Stimulated activated CD8-positive, alpha-beta memory T cell treated with anti-CD3 and anti-CD28 coated beads, Interleukin-7, amount 100 ng/mL, for 1 hour (primary cell): ENCODE measurements at places on chromosomes 12 and 14.

GRCh38 chr12:2260441-2260840 lies 207.7 kb downstream of the CACNA1C start:
- no peak for DNase-seq

DNA sequence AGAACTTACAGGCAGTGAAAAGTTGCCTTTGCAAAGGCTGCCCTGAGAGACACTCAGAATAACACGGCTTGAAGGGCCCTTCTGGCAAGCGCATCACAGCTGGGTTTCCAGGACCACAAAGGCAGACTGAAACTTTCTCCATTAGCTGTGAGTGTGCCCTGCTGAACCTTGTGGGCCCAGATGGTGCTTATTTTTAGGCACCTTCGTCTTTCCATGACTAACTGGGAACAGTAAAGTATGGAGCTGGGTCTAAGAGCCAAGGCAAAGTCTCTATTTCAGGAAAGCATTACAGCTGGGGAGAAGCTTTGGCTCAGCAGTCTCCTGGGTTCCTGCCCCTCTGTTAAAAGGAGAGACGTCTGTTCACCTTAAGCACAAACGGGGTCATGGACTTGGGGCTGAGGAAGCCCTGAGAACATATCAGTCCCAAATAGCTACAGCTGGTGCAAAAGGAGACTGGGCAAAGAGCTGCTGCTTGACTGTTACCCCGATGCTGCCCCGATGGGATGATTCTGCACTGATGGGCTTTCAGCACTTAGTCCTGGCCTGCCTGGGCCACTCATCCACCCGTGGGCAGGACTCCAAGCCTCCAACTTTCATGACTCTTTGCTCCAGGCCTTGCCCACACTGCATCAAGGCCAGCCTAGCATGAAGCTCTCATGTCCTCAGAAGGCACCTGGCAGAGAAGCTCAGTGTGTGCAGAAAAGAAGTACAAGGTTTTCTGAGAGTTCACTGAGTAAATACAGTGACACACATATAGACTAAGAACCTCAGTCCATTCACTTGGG lies 248.3 kb downstream of the PHLDA1 start:
- DNase-seq: no peak

GRCh38 chr12:127635838-127636237 lies 631.1 kb upstream of the TMEM132C start:
- DNase-seq: no peak

- DNase-seq: no peak
Measured at GRCh38 chr14:52706286-52706685, 714 bp upstream of the PSMC6 start.

DNA sequence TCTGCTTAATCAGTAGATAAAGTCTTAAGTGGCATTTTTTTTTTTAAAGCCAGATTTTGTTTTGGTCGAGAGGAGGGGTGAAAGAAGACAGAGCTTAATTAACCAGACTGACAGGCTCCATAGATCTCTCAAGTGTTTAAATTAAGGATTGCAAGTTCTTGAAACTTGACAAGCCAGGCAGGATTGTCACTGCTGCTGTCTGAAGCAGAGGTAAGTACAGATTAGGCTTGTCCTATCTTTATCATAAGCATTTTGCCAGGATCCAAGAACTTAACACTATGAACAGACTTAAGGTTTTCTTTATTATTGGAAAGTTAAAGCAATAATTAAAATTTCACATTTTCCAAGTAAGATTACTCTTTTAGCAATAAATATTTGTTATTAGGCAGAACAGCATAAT lies 179.6 kb upstream of the LMO3 start:
- DNase-seq: no peak

GRCh38 chr12:7113389-7113871 lies 4.4 kb upstream of the C1RL start:
- DNase-seq: no peak

DNA sequence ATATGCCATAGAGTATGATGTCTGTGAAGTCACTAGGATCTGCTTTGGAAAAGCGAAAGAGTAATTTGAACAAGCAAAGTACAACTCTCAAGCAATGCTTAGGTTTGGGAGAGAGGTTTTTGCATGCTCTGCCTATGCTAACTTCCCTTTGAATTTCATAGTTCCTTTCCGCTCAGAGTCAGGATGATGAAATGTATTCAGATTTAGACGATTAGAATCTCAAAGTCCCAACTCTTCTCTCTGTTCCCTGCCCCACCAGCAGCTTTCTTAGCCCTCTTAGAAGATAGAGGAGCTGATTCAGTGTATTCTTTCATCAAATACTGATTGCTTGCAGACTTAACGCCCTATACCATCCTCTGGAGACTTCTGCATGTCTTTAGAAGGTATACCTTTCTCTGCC lies 11.5 kb downstream of the RAB5B start:
- DNase-seq: no peak

GRCh38 chr14:102280376-102280962 lies 24.5 kb downstream of the MOK start:
- no peak for DNase-seq

GRCh38 chr12:10160617-10161385 lies 11.1 kb downstream of the OLR1 start:
- DNase-seq: no peak

DNA sequence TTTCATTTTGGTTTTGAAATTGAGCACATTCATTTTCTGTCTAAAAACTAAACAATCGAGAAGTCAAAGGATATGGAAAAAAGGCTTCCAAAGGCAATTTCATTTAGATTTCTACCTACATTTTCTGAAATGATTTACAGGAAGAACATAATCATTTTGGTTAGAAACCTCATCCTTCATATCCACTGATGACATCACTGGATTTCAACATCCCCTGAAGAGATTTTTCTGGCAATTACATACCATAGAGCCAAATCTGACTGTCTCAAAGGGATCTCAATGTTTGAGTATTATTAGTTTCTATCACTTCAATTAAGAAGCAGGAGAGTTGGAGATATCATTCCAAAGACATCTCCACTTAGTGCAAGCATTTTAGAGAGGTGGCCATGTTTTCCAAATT lies 137.8 kb downstream of the TTC7B start:
- DNase-seq: no peak

- DNase-seq: no peak
Measured at GRCh38 chr12:41699658-41700057, 445.0 kb downstream of the GXYLT1 start.

- DNase-seq: no peak
Measured at GRCh38 chr14:55508676-55509075, 68.3 kb upstream of the TBPL2 start.

DNA sequence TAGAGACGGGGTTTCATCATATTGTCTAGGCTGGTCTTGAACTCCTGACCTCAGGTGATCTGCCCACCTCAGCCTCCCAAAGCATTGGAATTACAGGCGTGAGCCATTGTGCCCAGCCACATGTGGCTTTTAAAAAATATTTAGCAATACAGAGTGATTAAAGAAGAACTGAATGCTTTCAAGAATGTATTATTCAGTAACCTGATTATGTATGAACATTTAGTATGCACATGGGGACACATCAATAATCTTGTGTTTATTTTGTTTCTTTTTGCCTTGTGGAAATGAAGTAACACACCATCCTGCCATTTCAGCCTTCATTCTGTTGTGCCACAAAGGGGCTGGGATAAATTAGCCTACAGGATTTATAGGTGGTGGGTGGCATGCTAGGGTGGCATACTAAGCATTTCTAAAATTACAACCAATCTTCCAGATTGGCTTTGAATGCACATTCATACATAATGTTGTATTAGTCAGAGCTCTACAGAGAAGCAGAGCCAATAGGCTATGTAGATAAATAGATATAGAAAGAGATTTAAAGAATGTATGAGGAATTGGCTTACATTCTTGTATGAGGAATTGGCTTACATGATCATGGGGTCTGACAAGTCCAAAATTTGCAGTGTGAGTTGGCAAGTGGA lies 25.5 kb upstream of the TXNRD1 start:
- no peak for DNase-seq

DNA sequence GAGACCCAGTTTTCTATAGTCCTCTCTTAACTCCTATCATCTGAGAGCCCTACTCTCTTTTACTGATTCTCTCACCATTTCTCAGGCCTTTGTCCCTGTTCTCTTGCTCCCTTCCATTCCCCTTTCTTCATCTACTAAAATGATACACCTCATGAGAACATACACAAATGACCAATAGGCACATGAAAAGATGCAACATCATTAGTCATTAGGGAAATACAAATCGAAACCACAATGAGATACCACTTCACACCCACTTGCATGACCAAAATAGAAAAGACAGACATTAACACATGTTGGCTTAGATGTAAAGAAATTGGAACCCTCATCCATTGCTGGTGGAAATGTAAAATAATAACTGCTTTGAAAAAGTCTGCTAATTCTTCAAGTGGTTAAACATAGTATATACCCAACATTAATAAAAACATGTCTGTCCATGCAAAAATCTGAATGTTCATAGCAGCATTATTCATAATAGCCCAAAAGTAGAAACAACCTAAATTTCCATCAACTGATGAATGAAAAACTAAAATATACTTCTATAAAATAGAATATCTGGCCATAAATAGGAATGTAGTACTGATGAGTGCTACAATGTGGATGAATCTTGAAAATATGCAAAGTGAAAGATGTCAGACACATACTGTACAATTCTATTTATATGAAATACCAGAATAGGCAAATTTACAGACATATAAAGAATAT lies 66.0 kb downstream of the DENND5B start:
- no peak for DNase-seq

DNA sequence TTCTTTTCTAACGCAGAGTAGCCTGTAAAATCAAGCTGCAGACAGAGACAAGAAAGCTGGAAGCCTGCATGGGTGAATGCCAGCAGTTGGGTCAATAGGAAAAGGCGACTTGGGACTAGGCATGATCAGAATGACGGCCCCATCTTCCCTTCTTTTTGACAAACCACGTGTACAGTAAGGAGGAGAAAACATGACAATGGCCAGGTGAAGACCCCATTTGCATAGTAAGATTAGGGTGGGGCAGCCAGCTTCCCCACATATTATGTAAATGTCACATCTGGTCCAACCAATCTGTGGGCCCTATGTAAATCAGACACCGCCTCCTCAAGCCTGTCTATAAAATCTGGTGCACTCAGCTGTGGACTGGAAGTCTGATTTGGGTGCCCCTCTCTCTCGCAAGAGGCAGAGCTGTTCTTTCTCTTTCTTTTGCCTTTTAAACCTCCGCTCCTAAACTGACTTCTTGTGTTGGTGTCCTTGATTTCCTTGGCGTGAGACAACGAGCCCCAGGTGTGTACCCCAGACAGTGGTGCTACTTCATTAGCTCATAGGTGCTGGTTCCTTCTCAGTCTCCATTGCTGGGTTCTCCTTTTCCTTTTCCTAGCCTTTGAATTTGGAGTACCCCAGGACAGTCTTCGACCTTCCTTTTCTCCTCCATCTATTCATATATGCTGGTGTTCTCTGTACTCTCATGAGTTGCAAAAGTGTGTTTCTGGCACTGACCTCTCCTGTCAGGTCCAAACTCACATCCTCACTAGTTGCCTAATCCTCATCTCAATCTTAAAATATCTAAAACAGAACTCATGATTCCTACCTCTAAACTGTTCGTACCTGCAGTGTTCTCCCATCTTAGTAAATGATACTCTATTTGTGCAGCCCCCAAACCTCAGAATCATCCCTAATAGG lies 9.4 kb upstream of the DHRS7 start:
- no peak for DNase-seq

- no peak for DNase-seq
Measured at GRCh38 chr14:58138031-58138713, 13.8 kb downstream of the ARMH4 start.

GRCh38 chr12:191541-191940 lies 22.4 kb downstream of the SLC6A12 start:
- no peak for DNase-seq

- no peak for DNase-seq
Measured at GRCh38 chr12:41277100-41277945, 89.2 kb downstream of the PDZRN4 start.

DNA sequence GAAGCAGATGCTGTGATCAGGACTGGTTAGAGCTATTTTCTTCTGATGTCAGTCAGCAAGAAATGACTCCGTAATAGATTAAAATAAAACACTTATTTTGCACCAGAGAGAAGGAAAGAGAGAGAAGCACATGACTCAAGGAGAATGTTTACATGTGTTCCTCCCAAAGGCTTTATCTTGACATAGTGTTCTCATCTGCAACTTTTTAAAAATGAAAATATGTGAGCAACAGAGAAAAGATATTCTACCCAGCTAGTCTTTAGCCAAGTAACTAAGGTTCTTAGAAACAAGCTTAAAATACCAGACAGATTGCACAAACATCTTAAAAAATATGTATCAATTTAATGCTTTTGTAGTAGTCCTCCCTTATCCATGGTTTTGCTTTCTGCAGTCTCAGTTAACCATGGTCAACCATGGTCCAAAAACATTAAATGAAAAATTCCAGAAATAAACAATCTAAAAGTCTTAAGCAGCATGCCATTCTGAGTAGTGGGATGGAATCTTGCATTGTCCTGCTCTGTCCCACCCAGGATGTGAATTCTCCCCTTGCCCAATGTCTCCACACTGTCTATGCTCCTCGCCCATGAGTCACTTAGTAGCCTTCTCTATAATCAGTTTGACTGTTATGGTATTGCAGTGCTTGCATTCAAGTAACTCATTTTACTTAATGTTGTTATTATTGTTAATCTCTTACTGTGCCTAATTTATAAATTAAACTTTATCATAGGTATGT lies 9.9 kb downstream of the SERPINA10 start:
- DNase-seq: no peak

- DNase-seq: no peak
Measured at GRCh38 chr14:60722107-60722356, 2.1 kb downstream of the SIX4 start.

GRCh38 chr12:46461907-46462640 lies 89.5 kb upstream of the SLC38A2 start:
- no peak for DNase-seq

GRCh38 chr12:129067491-129067890 lies 214.2 kb downstream of the GLT1D1 start:
- no peak for DNase-seq

GRCh38 chr12:88509347-88509746 lies 70.9 kb downstream of the KITLG start:
- DNase-seq: no peak

GRCh38 chr14:97655169-97655948 lies 858.2 kb downstream of the VRK1 start:
- DNase-seq: no peak

DNA sequence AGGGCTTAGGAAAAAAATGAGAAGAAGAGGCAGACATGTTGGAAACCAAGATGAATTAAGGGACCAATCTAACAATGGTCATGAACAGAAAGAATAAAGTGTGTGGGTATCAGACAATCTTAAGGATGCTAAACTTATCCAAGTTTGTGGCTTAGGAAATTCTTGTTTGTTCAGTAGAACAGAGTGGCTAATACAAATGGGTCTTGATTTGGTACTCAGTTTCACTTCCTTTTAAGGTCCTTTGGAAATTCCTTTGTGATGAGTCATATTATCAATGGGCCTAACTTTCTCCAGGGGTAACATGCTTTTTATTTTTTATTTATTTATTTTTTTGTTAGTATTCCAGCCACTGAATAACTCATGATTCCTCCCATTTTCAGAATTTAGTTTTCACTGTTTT lies 1154.7 kb upstream of the FLRT2 start:
- DNase-seq: no peak

- no peak for DNase-seq
Measured at GRCh38 chr12:67320614-67321295, 51.6 kb downstream of the CAND1 start.
